ENCODE measurements at places on chromosomes 6 and 20.
A peak's percentile ranks its signal among the peaks of the same experiment; 100 is the strongest.

GRCh38 chr6:158591134-158591809 lies 31.4 kb downstream of the TMEM181 start:
- no peak for DNase-seq

DNA sequence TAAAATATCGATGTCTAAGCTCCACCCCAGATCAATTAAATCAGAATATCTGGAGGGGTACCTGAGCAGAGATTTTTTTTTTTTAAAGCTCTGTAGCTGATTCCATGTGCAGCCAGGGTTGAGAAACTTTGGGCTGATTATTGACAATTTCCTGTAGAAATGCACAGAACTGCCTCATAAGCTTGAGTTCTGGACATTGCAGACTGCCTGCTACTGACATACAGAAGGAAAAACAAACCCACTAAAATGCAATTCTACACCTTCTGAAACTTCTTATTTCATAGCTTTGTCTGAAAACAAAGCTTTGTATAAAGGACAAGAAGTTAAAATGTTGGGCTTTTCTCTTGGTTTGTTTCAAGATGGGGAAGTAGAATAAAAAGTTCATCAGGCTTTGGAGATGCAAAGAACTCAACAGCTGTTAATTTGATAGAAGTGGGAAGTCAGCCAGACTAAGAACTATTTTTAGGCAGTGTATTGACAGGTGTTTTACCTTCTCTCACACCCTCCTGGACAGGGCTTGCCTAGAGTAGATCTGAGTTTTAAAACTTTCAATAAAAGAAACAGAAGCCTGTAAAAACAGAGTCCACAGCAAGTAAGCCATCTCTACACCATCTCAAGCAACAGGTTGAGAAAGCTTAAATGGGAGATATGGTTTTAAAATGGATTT lies 147.7 kb downstream of the KCNQ5 start:
- DNase-seq: no peak

DNA sequence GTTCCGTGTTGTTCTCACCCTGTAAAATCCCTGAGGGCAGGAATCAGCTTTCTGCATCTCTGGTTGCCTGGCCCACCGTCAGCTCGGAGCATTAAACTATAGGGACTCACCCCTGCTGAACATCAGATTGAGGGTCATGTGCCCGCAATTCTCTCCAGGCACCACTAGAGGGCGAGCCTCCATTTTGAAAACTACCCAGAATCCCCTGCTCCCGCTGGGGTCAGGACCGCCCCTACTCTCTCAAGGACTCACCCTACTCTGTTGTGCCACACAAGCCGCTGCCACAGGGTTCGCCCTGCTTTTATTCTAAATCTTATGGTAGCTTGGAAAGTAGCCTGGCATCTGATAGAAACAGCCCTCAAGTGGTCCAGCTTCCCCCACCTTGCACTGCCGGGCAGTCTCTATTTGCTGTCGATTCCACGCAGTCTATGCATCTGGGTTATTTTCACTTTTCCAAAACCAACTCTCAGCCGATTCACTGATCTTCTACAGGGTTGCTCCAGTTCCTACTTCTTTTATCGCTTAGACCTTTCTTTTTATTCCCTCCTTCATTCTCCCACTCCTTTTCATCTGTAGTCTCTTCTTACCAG lies 244.1 kb upstream of the QKI start:
- DNase-seq: peak; percentile 4

DNA sequence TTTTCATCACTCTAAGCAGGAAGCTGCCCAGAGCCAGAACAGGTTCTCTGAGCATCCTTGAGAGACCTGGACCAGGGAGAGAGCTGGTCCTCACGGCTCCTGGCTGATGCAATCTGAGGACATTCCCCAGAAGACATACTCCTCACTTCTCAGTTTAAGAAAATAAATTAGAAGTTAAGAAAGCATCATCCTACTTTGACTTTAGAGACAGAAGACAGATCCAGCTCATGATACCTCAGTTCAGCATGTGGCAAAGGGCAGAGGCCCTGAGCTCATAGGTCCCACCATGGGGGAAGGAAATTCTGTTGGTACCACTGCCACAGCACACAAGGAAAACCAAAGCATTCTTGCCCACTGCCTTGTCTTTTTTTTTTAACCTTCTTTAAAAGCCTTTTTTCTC lies 378.1 kb upstream of the JARID2 start:
- no peak for DNase-seq

- DNase-seq: no peak
Measured at GRCh38 chr6:23754197-23754596, 371.8 kb upstream of the NRSN1 start.

DNA sequence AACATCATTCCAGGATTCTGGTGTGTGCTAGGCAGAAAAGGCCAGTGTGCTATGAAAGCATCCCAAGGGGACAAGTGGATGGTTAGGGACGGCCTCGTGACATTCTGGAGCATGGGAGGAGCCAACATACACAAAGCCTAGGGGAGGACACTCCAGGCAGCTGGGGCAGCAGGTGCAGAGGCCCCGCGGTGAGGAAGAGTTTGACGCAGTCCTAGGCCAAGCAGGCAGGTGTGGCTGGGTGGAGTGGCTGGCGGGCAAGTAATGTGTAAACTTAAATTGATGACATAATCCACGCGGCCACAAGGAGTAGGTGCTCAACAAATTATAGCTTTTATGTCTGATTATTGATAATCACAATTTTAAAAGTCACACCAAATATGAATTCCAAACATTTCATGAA lies 93.6 kb downstream of the TMEM242 start:
- no peak for DNase-seq

DNA sequence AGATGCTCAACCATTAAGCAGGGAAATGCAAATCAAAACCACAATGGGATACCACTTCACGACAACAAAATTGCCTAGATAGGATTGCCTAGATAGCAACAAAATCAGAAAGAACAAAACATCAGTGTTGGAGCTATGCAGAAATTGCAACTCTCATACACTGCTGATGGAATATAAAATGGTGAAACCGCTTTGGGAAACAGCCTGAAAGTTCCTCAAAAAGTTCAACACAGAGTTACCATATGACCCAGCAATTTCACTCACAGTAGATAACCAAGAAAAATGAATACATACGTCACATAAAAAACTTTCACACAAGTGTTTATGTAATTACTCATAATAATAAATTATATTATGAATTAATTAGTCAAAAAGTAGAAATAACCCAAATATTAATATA lies 78.3 kb downstream of the MAFB start:
- no peak for DNase-seq

- no peak for DNase-seq
Measured at GRCh38 chr6:147283460-147283859, 79.2 kb downstream of the STXBP5 start.

DNA sequence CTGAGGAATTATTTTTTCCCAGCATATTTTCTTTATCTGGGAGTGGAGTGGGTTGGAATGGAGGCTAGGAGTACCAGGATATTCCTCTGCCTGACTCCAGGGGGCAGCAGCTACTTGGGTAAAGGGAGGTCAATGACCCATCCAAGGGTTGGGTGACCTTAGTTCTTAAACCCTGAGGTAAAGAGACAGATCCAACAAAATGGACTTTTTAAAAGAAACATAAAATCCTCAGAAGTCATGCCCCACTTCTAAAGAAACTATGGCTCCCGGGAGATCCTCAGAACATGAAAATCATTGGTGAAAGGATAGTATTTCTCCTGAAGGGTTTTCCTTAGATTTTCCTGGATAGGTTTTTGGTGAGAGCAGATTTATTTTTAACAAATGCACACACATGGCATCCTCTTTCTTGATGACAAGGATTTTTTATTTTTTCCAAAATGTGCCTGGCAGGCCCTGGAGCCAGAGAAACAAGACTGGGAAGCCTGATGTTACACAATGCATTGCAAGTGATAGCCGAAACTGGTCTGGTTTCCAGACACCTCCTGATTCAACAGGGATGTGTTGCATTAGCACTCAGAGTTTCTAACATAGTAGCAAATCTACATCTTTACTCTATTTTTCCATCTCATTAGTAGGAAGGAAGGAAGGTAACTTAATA lies 240.9 kb upstream of the BTBD3 start:
- no peak for DNase-seq

GRCh38 chr20:19254956-19255355 lies 42.5 kb downstream of the SLC24A3 start:
- no peak for DNase-seq
